ENCODE measurements at places on chromosomes 5 and 9.

DNA sequence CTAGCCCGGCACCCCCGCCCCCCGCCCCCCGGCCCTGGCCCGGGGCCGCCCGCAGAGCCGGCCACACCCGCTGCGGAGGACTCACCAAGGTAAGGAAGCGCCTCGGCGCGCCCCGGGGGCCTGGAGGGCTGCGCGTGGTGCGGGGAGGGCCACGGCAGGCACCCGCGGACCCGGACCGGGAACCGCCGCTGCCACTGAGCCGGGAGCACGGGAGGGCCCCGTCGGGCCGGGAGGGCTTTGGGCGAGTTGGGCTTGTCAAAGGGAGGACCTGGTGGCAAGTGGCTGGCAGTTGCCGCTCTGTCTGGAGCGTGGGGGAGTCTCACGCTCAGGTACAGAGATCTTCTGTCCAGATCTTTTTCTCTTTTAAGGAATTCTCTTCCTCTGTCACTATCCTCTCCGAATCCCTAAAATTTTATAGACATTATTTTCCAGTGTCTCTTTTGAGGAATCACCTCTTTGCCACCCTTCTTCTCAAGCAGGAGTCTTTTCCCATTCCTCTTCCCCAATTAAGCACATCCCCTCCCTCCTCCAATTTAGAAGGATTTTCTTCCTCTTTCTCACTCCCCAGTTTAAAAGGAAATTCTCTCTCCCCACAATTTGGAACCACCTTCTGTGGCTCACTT is 11.3 kb upstream of the LHX2 start:
- DNase-seq, result no peak

GRCh38 chr9:114994768-114995167 is 64.4 kb upstream of the TNFSF8 start:
- DNase-seq, result no peak

GRCh38 chr5:72372331-72372730 is 52.2 kb downstream of the PTCD2 start:
- no peak for DNase-seq

GRCh38 chr9:96486386-96487028 is 36.5 kb downstream of the HABP4 start:
- peak; percentile 83 for DNase-seq

- DNase-seq, result no peak
These were observed 104.6 kb downstream of the DMRT2 start for GRCh38 chr9:1154739-1155138.

DNA sequence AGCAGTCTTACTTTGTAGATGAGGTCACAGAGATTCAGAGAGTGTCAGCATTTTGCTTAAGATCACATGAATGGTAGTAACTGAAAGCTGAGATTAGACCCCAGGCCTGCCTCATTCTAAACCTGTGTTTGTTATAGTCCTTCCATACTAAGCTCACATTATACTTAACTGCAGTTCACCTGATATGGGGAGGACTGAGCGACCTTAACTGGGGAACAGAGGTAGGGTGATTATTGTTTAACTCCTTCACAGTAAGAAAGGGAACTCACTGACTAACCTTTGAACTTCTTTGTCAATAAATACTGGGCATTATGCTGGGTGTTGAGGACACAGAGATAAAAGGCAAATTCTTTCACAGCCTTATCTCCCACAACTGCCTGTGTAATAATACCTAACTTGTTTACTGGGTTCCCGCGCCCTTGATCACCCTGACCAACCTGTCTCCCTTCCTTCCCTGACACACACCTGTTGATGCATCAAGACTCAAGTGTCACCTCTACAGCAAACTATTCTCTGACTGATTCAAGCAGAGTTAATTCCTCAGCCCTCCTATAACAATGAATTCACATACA is 27.2 kb downstream of the DEPDC1B start:
- no peak for DNase-seq

DNA sequence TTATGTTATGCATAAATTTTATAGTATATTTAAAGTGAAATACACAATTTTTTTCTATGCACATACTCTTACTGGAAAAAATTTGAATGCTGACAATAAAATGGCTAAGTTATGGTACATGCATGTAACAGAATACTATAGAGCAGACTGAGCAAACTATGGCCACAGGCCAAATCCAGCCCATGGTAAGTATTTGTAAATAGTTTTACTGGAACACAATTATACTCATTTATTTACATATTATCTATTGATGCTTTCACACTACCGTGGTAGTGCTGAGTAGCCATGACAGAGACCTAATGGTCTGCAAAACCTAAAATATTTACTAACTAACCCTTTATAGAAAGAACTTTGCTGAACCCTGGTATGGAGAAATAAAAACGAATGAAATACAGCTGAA is 45.7 kb downstream of the TEX10 start:
- DNase-seq, result no peak

DNA sequence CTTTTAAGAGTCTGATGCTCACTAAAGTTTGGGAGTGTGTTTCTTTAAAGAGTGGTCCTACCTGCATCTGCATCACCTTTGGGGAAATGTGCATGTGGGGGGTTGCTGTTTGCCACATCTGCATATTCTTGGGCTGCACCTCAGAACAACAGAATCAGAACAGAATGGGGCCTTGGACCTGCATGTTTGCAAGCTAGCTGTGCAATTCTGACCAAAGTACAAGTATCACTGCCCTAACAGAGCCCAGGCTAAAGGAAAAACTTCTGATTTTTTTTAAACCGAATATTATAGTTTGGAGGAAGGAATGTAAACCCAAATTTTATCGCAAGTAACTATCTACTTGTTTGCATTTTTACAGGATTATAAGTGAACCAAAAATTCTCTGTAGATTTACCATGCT is 34.2 kb upstream of the PRLR start:
- DNase-seq, result no peak

DNA sequence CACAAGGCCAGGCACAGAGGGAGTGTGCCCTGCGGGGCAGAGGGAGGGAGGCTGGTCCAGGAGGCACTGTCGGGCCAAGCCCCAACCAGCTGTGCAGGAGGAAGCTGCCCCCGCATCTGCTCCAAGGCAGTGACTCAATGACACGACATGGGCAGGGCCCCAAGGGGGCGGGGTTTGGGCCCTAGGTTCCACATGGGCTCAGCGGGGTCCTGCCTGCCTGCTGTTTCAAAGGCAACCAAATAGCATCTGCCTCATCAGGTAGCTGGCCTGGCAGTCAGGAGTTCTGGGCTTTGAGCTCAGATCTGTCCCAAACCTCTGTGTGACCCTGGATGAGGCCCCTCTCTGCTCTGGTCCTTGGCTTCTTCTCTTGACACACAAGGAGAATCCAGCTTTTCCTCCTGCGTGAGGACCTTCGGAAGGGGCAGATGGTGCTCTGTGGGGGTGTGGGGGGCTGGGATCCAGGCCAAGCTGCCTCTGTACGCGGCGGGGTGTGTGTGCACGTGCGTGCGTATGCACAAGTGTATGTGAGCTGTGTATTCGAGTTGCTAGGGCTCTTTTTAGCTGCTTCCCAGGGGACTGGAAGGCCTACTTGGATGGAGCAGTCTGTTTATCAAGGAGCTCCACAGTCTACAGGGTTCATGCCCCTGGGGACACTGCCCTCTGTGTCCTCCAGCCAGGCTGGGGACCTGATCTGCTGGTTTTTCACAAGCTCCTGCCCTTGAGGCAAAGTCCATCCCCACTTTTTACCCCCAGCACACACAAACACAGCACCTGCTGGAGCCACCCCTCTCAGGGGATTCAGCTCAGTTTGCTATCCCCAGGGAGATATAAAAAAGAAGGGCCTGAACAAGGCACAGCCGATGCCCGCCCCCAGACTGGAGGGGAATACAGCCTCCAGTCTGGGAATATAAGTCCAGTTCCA is 138.9 kb downstream of the RGS3 start:
- DNase-seq, result no peak

DNA sequence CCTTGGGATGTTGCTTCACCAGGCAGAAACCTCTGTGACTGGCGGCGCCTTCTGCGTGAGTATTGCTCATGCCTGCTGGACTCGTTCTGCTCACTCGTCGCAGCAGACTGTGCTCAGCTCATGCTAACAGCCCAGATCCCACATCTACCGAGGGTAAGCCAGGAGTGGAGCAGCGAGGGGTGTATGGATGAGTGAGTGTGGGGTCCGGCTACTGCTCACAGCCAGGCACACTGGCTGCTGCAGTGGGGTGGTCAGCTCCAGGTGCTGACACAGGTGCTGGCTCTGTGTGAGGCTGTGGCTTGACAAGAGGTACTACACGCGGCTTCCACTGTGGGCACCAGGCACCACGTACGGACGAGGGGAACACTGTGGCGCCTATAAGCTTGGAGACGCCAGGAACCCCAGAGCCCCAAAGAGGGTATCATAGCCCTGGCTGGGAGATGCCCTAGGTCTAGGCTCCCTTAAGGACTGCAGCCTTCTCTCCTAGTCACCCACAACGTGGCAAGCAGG is 47.7 kb upstream of the CDH12 start:
- DNase-seq, result no peak

DNA sequence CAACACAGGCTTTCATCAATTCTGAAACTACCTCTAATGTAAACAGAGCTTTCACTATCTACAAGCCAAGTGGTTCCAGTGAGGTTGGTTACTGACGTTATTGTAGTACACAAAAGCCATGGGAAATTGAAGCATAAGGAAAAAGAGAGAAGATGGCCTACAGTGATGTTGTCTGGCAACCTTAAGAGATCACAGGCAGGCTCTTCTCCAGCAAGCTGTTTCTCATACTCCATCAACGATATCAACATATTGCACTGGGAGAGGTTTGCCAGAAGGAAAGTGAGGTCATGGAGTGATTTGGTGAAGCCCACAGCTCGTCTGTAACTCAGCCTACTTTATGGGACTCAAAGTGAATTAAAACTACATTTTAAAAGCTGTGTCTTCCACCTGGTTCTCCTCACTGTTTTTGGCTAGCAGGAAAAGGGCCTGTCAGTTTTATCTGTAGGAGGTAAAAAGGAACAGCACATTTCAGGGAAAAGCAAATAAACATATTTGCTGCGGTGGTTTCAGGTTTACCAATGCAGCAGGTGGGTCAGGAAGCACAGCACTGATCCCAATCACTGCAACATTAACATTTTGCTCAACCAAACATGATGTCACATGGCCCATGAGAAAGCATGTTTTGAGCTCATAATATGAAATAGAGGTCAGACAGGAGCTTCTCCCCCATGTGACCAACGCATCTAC is 72.9 kb downstream of the ARSB start:
- DNase-seq, result no peak

- no peak for DNase-seq
These were observed 100.9 kb upstream of the APC start for GRCh38 chr5:112636751-112637150.

DNA sequence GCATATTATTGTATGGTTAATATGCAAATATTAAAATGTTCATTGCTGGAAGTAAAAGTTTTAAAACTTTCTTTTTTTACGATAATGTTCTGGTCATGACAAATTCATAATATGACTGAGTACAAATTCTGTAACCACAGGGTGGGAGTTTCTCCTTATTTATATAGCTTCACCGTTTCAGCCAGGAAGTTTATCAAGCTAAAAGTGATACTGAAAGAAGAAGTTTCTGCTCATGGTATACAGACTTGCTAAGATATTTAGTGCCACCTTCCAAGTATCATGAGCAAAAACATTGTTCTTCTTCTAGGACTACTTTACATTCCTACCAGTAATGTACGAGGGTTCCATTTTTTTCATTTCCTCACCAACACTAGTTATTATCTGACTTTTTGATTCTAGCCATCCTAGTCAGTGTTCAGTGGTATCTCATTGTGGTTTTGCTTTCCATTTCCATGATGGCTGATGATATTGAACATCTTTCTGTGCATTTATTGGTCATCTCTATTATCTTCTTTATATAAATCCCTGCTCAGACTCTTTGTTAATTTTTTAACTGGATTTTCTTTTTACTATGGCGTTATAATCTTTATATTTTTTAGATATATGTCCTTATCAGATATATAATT is 94.2 kb upstream of the PRRC1 start:
- no peak for DNase-seq

DNA sequence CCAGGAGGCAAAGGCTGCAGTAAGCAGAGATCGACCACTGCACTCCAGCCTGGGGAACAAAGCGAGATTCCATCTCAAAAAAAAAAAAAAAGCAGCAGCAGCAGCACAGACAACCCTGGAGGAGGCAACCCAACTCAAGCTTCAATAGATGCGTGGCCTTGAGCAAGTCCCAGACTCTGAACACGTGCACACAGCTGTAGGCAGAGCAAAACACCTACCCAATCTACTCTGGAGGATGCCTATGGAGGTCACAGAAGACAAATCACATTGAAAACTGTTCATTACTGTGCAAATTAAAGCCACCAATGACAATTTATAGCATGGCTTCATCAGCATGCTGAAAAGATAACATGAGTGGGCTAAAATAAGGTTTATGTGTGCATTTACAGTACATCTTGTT is 7.2 kb downstream of the TLE1 start:
- no peak for DNase-seq

GRCh38 chr9:135340143-135340655 is 139.4 kb upstream of the PPP1R26 start:
- DNase-seq, result no peak

DNA sequence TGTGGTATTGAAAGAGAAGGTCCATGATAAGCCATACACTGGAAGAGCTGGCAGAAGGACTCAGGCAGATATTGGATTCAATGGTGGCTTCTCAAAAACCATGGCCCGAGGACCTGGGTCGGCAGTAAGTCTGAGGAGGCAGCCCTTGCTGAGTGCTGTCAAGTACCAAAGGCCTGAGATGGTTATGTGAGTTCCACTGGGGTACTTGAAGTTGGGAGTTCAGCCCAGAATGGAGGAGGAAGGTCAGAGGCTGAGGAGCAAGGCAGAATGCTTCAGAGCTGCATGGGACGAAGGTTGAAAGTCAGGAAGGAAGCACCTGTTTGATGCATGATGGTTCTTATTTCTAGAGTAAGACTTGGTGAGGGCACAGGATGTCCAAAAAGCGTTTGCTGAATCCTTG is 194.9 kb downstream of the DIRAS2 start:
- no peak for DNase-seq

DNA sequence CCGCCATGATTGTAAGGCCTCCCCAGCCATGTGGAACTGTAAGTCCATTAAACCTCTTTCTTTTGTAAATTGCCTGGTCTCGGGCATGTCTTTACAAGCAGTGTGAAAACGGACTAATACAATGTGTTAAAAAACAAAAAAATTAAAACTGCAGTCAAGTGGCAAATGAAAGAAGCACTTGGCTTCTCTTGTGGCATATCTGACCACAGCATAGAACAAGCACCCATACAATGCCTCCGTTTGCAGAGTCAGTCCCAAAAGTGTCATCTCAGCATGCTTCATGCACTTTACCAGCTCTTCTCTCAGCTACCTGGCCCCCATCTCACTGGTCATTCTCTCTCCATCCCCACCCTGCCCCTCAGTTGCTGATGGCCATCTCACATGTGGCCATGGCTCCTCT is 51.1 kb upstream of the DAPK1 start:
- no peak for DNase-seq

- DNase-seq, result no peak
These were observed 1.9 kb upstream of the FST start for GRCh38 chr5:53478411-53479044.

- DNase-seq, result peak; percentile 36
These were observed 16.7 kb upstream of the COMMD10 start for GRCh38 chr5:116068028-116068632.

Data from non-pigmented ciliary epithelial cell (primary cell).